ENCODE measurements at places on chromosomes 11 and 22. TPM values are rescaled to one million over a fixed set of nuclear protein-coding genes. Genes with fewer than 3 reads are reported as not detected.

The KRTAP5-11 gene
- total RNA-seq = not detected

The MS4A6E gene
- not detected for total RNA-seq

The ARHGAP8 gene
- total RNA-seq = 3.4 TPM

The TRIM49B gene
- not detected for total RNA-seq

The ACRV1 gene
- total RNA-seq = not detected

The SCGB1D2 gene
- not detected for total RNA-seq

The DGCR2 gene
- total RNA-seq = 23.7 TPM

The TEX12 gene
- 0.32 TPM for total RNA-seq

The LIF gene
- total RNA-seq = 77.3 TPM

DNA sequence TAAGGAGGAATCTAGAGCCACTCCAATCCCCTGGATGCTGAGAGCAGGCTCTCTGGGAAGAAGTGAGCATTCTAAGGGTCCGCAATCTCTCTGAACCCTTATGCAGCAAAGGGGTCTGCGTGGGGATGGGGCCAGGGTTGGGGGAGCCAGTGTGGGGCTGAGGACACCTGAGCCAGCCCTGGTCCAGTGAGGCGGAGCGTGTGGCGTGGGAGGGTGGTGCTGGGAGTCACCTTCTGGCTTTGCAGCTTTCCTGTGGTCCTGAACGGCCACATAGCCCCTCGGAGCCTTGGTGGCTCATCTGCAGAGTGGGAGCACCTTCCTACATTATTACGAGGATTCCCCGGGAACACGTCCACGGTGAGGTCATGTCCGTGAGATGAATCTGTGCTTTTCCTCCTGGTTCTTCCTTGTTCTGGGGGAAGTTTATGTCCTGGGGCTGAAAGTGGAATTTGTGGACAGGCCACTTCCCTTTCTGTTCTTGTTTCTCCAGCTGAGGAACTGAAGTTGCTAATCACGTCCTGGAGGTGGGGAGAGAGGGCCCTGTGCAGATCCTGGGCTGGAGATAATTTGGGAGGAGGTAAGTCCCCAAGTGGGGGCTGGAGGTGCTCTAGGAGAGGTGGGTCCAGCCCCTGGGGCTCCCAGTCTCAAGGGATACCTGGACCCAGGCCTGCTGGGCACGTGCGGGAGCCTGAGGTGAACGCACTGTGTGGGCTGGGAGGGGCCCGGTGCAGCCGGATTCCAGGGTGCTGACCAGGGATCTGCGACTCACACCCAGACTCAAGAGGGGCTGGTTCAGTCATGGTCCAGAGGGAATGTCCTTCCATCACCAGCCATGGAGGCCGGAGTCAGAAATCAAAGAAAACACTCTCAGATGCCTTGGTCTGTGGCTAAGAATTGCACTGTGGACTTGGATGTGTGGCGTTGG lies 6.1 kb downstream of the MRGPRE start:
- no peaks in the 10 kb centered on the region for H3K36me3 ChIP-seq
- H3K4me3 ChIP-seq = no peak overlapping the region
- no peak for DNase-seq
- H3K27ac ChIP-seq = no peak overlapping the region

- no peaks in the 10 kb centered on the region for H3K4me1 ChIP-seq
- H3K4me3 ChIP-seq = no peak overlapping the region
- peak; percentile 9 for DNase-seq
- H3K27me3 ChIP-seq = peaks cover 10% of the 10 kb centered on the region
- no peaks in the 10 kb centered on the region for H3K36me3 ChIP-seq
Observed at GRCh38 chr22:27709919-27710675, 91.5 kb downstream of the MN1 start.

- no peak overlapping the region for H3K4me3 ChIP-seq
- DNase-seq = no peak
- H3K4me1 ChIP-seq = no peaks in the 10 kb centered on the region
- H3K36me3 ChIP-seq = no peaks in the 10 kb centered on the region
- H3K27ac ChIP-seq = no peak overlapping the region
Observed at GRCh38 chr11:8732324-8732670, 49.7 kb downstream of the RPL27A start.

GRCh38 chr11:9651481-9651880 lies 12.4 kb upstream of the SWAP70 start:
- no peaks in the 10 kb centered on the region for H3K36me3 ChIP-seq
- H3K4me1 ChIP-seq = no peaks in the 10 kb centered on the region
- H3K27me3 ChIP-seq = no peaks in the 10 kb centered on the region

DNA sequence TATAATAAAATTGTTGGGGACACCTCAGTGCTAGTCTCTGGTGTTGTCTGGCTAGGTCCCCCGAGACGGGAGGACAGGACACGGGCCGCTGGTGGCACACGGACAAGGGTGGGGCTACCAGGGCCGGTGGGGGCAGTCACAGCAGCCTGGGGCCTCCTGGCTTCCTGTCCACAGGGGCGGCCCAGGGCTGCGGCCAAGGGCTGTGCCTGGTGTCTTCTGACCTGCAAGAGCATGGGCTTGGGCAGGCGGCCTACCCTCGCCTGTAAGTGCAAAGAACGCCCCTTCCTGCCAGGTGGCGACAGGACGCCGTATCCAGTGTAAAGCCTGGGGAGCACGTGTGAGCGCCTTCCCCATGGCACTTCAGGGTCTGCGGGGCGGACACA lies 3.6 kb downstream of the LRFN4 start:
- no peaks in the 10 kb centered on the region for H3K27me3 ChIP-seq
- peaks cover 4% of the 10 kb centered on the region for H3K4me1 ChIP-seq
- H3K27ac ChIP-seq = no peak overlapping the region
- DNase-seq = no peak
- peaks cover 5% of the 10 kb centered on the region for H3K36me3 ChIP-seq

- no peaks in the 10 kb centered on the region for H3K4me1 ChIP-seq
- H3K27ac ChIP-seq = no peak overlapping the region
- no peaks in the 10 kb centered on the region for H3K36me3 ChIP-seq
- no peak overlapping the region for H3K4me3 ChIP-seq
Observed at GRCh38 chr11:94002226-94002625, 18.9 kb upstream of the HEPHL1 start.

DNA sequence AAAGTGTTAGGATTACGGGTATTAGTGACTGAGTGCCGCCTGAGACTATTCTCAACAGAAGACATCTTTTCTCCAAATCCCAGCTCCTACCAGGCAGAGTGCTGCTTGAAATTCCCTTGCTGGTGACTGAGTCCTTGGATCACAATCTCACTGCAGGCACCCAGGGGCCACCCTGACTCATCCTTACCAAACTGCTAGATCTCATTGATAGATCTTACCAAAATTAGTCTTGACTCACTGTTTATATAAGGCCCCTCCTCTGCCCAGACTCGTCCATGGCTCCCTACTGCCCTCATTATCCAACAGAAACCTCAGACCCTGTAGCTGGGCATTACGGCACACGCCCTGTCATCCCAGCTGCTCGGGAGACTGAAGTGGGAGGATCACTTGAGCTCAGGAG lies 14.7 kb downstream of the TBC1D10A start:
- peak; percentile 52 for DNase-seq
- peaks cover 91% of the 10 kb centered on the region for H3K4me1 ChIP-seq
- no peaks in the 10 kb centered on the region for H3K27me3 ChIP-seq
- peaks cover 25% of the 10 kb centered on the region for H3K36me3 ChIP-seq
- no peak overlapping the region for H3K4me3 ChIP-seq

- no peak overlapping the region for H3K4me3 ChIP-seq
- H3K27ac ChIP-seq = no peak overlapping the region
- no peaks in the 10 kb centered on the region for H3K4me1 ChIP-seq
- no peaks in the 10 kb centered on the region for H3K36me3 ChIP-seq
- no peak for DNase-seq
Observed at GRCh38 chr22:29456211-29456671, 17.9 kb downstream of the RFPL1 start.

DNA sequence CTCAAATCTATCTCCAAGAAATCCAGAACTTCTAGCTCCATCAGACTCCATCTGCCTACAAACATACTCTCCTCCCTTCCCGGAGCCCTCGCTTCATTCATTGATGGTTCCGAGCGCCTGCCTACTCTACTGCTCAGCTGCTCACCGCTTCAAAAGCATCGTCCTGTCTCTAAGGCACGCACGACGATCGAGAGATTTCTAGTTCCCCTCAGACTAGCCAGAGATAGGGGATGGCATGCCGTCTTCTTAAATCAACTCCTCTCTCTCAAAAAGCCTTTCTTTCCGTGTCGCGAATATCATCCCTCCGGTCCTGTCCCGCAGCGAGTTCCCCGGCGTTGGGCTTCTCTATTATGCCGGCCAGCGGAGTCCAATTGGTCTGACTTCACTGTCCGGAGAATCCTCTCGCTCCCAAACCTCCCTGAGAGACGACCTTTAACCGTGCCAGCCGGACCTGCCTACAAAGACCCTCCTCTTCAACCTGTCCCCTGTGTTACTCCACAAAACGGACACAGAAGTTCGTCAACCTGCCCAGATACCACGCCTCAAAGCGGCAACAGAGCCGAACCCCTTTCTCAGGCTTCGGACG lies 592 bp downstream of the EEF1G start:
- H3K4me1 ChIP-seq = peaks cover 48% of the 10 kb centered on the region
- peak; percentile 48 for DNase-seq
- peak overlapping the region; percentile 93 for H3K4me3 ChIP-seq
- H3K27me3 ChIP-seq = no peaks in the 10 kb centered on the region
- peak overlapping the region; percentile 97 for H3K27ac ChIP-seq

- H3K4me1 ChIP-seq = no peaks in the 10 kb centered on the region
- no peak for DNase-seq
- no peak overlapping the region for H3K27ac ChIP-seq
- no peaks in the 10 kb centered on the region for H3K36me3 ChIP-seq
- peaks cover 26% of the 10 kb centered on the region for H3K27me3 ChIP-seq
Observed at GRCh38 chr11:125124618-125124992, 13.2 kb upstream of the TMEM218 start.

GRCh38 chr11:13338019-13338426 lies 60.4 kb downstream of the BMAL1 start:
- no peaks in the 10 kb centered on the region for H3K27me3 ChIP-seq
- H3K4me3 ChIP-seq = peak overlapping the region; percentile 35
- peak overlapping the region; percentile 59 for H3K27ac ChIP-seq
- H3K4me1 ChIP-seq = peaks cover 65% of the 10 kb centered on the region
- no peak for DNase-seq
- H3K36me3 ChIP-seq = no peaks in the 10 kb centered on the region

GRCh38 chr11:109132539-109132938 lies 289.5 kb upstream of the C11orf87 start:
- no peak overlapping the region for H3K27ac ChIP-seq
- no peak overlapping the region for H3K4me3 ChIP-seq
- no peaks in the 10 kb centered on the region for H3K36me3 ChIP-seq
- no peaks in the 10 kb centered on the region for H3K4me1 ChIP-seq

DNA sequence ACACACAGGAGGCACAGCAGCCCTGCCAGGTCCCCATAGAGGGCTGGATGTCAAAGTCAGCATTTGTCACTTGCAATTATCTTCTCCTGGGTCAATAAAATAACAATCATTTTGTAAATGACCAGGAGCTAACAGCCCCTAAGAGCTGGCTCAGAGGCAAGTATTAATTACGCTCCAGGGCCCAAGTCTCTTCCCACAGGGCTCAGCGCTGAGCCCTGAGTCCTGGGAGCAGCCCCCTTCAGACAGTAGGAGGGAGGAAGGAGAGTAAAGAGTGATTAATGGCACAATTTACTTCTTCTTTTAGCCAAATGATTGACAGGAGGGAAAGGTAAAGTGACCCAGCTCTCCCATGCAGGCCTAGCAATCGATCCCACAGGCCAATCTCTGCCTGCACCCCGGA lies 99.0 kb upstream of the DRD2 start:
- H3K36me3 ChIP-seq = no peaks in the 10 kb centered on the region
- H3K4me1 ChIP-seq = peaks cover 5% of the 10 kb centered on the region
- no peak overlapping the region for H3K4me3 ChIP-seq
- no peak overlapping the region for H3K27ac ChIP-seq
- DNase-seq = no peak
- peaks cover 27% of the 10 kb centered on the region for H3K27me3 ChIP-seq

- H3K27me3 ChIP-seq = peaks cover 8% of the 10 kb centered on the region
- no peak for DNase-seq
- no peaks in the 10 kb centered on the region for H3K36me3 ChIP-seq
- no peaks in the 10 kb centered on the region for H3K4me1 ChIP-seq
- H3K4me3 ChIP-seq = no peak overlapping the region
Observed at GRCh38 chr11:17538731-17539130, 5.5 kb downstream of the USH1C start.

GRCh38 chr22:32986766-32987040 lies 71.5 kb downstream of the SYN3 start:
- no peak overlapping the region for H3K4me3 ChIP-seq
- H3K27ac ChIP-seq = no peak overlapping the region
- H3K27me3 ChIP-seq = no peaks in the 10 kb centered on the region
- no peak for DNase-seq

DNA sequence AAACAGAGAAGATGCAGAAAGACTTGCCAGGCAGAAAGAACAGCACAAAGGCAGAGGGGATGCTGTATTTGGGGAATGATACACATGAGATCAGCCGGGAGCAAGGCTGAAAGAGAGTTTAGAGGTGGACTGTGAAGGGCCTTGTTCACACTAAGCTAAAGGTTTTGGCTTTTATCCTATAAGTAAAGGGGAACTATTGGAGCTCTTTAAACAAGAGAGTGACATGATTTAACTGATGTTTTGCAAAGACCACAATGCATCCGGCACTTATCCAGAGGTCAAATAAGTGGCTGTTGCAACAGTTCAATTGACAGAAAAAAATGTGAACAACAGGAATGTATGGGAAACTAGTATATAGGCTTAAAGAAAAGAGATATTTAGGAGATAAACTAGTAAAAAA lies 64.7 kb upstream of the RRAS2 start:
- no peaks in the 10 kb centered on the region for H3K4me1 ChIP-seq
- H3K27ac ChIP-seq = no peak overlapping the region
- DNase-seq = no peak
- no peak overlapping the region for H3K4me3 ChIP-seq
- no peaks in the 10 kb centered on the region for H3K27me3 ChIP-seq

- no peaks in the 10 kb centered on the region for H3K27me3 ChIP-seq
- H3K27ac ChIP-seq = no peak overlapping the region
- DNase-seq = no peak
- no peaks in the 10 kb centered on the region for H3K4me1 ChIP-seq
- H3K4me3 ChIP-seq = no peak overlapping the region
Observed at GRCh38 chr11:16111690-16112089, 244.7 kb downstream of the SOX6 start.

DNA sequence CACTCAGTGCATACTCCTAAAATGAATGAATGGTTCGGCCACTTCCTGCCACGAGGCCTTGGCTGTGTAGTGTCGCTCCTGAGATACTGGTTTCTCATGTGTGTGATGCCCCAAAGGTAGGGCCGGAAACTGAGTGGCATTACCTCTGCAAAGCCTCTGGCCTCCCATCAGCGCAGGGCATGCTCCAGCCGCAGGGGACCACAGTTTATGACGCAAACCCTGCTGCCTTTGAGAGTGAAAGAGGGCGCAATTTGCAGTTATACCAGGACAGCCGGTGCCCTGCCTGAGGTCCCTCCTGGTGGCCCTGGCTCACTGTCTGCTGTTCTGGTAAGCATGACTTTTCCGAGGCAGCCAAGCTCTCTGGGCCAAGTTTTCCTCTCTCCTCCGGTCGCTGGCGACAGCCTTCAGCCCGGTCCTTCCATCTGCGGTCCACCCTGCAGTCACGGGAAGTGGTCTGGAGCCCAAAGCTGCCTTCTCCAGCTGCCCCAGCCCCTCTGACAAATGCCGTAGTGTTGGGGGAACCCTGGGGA lies 2.4 kb upstream of the FGF3 start:
- no peak overlapping the region for H3K4me3 ChIP-seq
- no peaks in the 10 kb centered on the region for H3K36me3 ChIP-seq
- no peak overlapping the region for H3K27ac ChIP-seq

- H3K4me1 ChIP-seq = no peaks in the 10 kb centered on the region
- no peak overlapping the region for H3K4me3 ChIP-seq
- no peaks in the 10 kb centered on the region for H3K36me3 ChIP-seq
- no peak overlapping the region for H3K27ac ChIP-seq
- no peak for DNase-seq
- H3K27me3 ChIP-seq = no peaks in the 10 kb centered on the region
Observed at GRCh38 chr11:116693593-116694348, 79.0 kb downstream of the BUD13 start.
